NCI-H1694 (cell line): ENCODE measurements at places on chromosomes 5 and 9.

- DNase-seq: no peak
Measured at GRCh38 chr5:135156715-135157404, 122.8 kb upstream of the PITX1 start.

- no peak for DNase-seq
Measured at GRCh38 chr5:61582205-61582820, 250.3 kb downstream of the ZSWIM6 start.

DNA sequence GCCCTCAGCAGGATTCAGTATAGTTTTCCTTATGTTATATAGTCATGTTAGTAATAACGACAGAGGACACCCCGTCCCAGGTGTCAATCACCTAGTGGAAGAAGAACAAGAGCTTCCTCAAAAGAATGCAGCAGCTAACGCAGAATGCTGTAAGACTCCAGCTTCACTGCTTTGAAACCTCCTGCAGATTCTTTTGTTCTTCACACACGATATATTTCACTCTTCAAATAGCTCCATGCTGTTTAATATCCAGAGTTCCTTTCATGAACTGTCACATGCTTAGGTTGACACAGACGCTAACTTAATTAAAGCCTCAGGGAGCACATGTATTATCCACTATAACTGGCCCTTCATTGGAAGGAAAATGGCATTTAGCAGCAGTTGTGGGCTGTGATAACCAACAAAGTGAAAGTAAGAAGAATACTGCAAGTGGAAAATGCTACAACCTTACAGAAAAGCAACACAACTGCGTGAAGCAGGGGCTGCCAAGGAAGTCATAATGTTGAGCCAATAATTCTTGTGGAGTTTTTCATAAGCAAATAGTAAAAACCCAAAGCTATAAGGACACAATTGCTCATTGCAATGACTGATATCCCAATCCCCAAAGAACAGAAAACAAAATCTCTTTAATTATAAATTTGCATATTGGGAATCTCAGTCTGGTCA, 387.5 kb downstream of the PLK2 start:
- DNase-seq: no peak

DNA sequence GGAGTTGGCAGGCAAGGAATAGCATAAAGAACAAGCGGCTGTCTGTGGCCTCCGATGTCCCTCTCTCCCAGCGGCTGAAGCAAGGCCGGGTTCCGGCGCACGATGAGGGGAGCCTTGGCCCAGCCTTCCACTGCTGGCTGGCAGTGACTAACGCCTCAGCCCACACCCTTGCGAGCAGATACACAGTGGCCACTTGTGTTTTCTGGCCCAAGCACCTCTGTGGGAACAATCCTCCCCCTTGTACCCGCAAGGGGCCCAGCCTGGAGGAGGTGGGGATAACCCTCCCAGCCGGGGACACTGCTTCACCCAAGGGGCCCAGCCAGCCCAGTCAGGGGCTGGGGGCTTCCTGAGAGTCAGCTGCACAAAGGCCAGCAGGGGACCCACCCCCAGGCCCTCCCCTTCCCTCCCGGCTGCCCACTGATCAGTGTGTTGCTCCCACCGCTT, 23.2 kb downstream of the STK10 start:
- no peak for DNase-seq

GRCh38 chr9:134381272-134381661, 55.0 kb downstream of the RXRA start:
- DNase-seq: no peak

GRCh38 chr5:21661184-21661583, 1192.0 kb downstream of the CDH12 start:
- DNase-seq: no peak

- DNase-seq: no peak
Measured at GRCh38 chr9:105445203-105445881, 2.5 kb upstream of the FSD1L start.

GRCh38 chr5:2263763-2264162, 381.0 kb upstream of the IRX4 start:
- DNase-seq: no peak

DNA sequence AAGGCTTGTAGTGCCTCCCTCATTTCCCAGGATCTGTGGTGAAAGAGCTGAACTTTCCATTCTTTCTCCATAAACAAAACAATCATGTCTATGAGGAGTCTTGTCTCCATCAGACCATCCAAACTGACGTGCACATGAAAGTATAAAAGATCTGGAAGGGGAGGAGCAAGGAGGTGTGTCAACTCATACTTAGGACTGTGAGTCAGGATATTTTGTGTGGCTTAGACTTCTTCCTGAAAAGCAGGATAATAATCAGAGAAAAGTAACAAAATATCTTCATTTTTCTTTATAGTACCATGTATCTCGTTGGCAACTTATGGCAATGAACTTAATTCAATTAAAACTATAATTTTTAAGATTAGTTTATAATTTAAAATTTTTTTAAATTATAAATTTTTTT, 96.0 kb upstream of the PRRC1 start:
- DNase-seq: no peak

- DNase-seq: no peak
Measured at GRCh38 chr5:90690307-90690706, 131.7 kb downstream of the ADGRV1 start.

- DNase-seq: no peak
Measured at GRCh38 chr5:39970117-39970798, 545.5 kb upstream of the DAB2 start.

- DNase-seq: no peak
Measured at GRCh38 chr9:79799691-79800335, 228.0 kb downstream of the TLE4 start.
